ENCODE measurements at places on chromosomes 6 and 20.

- DNase-seq, result no peak
Measured at GRCh38 chr20:29299811-29300578, 1957.5 kb upstream of the DEFB115 start.

- DNase-seq, result no peak
Measured at GRCh38 chr6:70175770-70176169, 127.1 kb downstream of the COL9A1 start.

DNA sequence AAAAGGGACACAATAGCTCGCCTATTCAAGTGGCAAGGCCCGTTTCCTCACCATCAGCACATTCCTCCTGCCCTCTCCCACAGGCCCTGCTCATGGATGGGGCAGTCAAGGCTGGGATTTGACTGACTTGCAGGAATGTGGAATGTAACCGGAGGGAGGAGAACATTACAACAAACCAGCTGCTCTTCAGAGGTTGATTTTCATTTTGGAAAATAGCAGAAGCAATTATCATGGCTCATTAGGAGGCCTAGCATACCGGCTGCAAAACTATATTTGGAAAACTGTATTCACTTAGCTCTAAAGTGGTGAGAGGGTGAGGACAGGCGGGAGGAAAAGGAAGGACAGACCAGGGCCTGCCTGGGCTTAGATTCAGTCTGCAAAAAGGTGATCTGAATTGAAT lies 283.7 kb downstream of the CD83 start:
- no peak for DNase-seq

GRCh38 chr6:37435373-37435772 lies 2.4 kb downstream of the CMTR1 start:
- DNase-seq, result no peak

- no peak for DNase-seq
Measured at GRCh38 chr20:9807136-9807535, 31.7 kb downstream of the PAK5 start.

GRCh38 chr6:147508042-147508865 lies at the start of gene SAMD5:
Gene SAMD5 (plus strand): TSS chr6:147508690. CDS start chr6:147508929, 239 bp downstream.
- peak; percentile 20 for DNase-seq

GRCh38 chr20:420721-421574 lies 12.8 kb downstream of the RBCK1 start:
- no peak for DNase-seq

DNA sequence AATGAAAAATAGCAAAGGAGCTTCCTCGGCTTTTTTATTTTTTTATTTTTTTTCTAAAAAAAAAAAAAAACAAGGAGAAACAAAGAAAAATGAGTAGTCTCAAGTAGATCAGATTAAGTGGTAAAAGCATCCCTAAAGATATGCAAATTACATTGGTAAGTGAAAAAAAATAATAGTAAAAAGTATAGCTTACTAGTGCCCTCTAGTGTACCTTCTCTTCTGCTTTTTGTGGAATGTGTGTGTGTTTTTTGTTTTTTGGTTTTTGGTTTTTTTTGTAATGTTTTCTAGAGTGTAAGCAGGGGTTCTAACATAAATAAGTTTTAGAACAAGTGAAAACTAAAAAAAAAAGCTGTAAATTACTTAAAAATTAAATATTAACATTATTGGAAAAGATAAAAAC lies 1062.0 kb downstream of the HACE1 start:
- no peak for DNase-seq

GRCh38 chr20:58571693-58572427 lies 56.7 kb upstream of the APCDD1L start:
- no peak for DNase-seq

GRCh38 chr6:43013097-43013842 lies 476 bp downstream of the MEA1 start:
- DNase-seq, result no peak

- DNase-seq, result no peak
Measured at GRCh38 chr6:22082218-22082617, 214.6 kb downstream of the PRL start.

DNA sequence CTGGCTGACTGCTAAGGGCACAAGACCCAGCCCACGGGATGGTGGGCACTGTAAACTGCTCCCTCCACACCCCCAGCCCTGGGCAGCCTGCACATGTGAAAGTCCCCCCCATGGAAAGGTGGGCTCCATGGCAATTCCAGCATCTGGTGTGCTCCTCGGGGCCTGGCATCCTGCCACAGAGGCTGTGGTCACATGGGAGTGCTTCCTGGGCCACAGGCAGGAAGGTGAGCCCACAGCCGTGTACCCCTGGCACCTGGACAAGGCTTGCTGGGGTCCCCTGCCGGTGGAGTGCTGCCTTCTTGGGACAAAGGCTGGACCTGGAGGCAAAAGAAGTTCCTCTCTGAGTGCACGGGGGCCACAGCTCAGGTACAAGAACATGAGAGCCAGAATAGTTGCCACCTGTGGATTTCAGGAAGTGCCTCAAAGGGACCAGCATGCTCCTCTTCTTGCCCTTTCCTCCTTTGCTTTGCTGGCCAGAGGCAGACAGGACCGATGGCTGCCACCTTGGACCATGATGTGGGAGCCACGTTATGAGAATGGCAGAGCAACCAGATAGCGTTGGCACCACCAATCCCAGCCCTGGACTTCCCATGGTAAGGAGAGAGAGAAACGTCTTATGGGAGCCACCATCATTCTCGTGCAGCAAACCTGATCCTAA lies 120.2 kb upstream of the MLN start:
- no peak for DNase-seq

- no peak for DNase-seq
Measured at GRCh38 chr6:118410001-118410400, 138.1 kb upstream of the PLN start.

DNA sequence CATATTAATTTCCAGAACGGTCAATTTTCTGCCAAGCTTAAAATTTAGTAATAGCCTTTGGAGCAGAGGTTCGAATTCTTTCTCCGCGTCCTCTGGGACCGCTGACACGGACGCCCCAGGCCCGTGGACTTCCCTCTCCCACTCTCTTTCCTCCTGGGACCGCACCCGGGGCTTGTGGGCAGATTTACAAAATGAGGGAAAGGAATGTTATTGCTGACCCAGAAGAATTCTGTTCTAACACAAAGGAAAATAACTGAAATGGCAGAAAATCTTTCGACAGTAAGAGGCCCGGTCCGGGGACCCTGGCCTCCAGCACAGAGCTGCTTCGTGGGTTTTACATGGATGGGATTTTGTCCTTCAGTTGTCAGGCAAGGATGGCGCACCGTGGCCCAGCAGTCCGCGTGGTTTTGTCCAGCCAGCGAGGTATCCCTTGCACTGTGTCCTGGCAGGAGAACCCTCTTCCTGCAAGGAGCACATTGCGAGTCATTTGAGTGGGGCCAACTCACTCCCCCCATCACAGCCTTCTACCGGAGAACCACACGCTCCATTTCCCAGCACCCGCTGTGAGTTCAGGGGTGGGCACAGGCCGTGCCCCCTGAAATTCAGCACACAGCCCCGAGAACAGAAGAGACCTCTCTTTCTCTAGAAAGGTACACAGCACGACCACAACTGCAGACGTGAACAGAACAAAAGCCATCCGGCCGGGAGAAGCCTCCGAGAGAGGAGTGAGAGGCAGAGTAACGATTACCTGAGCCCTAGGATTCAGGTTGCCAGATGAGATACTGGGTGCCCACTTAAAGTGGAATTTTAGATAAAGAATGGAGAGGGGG lies 106.0 kb upstream of the AFDN start:
- no peak for DNase-seq

- DNase-seq, result no peak
Measured at GRCh38 chr6:42038811-42039408, 11.4 kb upstream of the TAF8 start.

DNA sequence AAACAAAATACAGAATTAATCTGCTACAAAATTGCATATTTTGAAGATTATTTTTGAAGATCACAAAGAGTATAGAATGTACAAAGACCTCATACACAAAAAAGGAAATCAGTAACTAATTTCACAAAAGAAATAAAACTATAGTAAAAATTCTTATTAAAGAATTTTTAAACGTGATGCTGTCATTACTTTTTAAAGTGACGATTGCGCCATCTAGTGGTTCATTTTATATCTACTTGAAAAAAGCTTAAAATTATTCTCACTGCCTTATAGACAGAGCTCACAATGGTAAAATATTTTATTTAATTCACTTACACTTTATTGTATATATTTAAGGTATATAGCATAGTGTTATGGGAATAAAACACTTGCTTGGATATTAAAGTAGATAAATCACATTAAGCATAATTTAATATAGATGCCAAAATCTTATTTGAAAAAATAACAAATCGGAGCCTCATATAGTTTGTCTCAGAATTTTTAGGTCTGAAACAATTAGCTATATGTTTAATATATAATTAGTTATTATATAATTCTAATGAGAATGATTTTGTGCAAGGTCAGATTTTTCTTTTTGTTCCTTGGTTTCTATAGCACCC lies 128.8 kb downstream of the PHF3 start:
- no peak for DNase-seq

DNA sequence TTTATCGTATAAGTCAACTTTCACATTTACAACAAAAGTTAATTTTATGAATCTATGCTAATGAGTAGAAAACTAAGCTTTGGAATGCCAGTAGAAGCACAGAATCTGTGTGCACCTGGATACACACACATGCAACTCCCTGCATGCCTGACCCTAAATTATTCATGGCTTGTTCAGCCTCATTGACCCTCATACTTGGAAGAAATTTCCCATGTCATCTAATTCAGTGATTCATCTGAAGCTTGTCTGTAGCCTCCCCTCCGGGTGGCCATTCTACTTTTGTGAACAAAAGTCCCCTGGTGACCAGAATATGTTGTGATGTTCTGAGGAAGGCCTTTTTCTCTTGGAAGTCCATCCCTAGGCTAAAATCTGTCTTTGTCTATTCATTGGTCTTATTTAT lies 1078.4 kb downstream of the KIF16B start:
- DNase-seq, result no peak

DNA sequence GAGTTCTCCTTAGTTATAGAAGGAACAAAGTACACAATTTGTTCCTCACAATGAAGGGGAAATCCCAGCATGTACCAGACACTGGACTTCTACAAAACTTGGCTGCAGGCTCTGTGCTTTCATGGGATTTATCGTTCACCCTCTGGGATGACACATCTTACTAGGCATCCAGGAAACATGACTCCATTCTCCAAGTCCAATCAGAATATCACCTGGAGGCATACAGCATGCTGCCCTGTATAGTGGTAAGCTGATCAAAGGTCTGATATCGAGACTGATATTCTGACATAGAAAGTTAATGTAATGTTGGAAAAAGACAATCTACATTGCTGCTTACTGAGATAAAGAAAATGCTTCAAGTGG lies 6.7 kb downstream of the RWDD2A start:
- no peak for DNase-seq

DNA sequence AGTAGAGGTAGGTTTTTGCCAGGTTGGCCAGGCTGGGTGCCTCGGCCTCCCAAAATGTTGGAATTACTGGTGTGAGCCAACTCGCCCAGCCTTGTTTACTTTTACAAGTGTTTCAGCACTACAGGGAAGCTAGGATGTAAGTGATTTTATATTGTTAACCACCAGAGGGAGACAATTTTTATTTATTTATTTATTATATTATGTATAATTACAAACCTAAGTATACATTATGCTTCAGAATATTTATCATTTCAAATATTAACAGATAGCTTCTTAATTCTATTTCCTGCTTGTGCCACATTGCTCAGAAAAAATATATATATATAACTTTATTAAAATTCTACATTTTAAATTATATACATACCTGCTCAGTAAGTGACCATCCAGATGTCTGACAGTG lies 9.8 kb downstream of the MMUT start:
- no peak for DNase-seq

GRCh38 chr6:27495386-27496135 lies 22.7 kb upstream of the ZNF184 start:
- no peak for DNase-seq

GRCh38 chr6:55568808-55569439 lies 10.1 kb downstream of the HMGCLL1 start:
- no peak for DNase-seq

- no peak for DNase-seq
Measured at GRCh38 chr6:37039958-37040357, 34.5 kb downstream of the FGD2 start.

DNA sequence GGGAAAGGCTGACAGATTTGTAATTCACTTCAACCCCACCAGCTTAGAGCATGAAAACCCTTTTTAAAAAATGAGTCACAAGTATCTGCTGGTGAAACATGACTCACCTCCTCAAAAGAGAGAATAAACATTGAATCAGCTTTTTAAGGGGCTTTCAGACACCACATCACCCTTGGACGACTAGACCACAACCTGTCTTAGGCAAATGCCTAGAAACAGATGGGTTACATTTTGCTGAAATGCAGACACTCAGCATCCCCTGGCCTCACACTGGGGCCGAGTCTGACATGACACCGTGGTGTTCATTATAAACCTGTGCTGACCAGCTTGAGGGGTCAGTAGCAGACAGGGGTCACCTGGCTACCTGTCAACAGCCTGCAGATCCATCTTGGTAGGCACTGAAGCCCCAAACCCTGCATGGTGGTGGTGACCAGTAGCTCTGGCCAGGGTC lies 175.3 kb upstream of the CST7 start:
- peak; percentile 74 for DNase-seq

DNA sequence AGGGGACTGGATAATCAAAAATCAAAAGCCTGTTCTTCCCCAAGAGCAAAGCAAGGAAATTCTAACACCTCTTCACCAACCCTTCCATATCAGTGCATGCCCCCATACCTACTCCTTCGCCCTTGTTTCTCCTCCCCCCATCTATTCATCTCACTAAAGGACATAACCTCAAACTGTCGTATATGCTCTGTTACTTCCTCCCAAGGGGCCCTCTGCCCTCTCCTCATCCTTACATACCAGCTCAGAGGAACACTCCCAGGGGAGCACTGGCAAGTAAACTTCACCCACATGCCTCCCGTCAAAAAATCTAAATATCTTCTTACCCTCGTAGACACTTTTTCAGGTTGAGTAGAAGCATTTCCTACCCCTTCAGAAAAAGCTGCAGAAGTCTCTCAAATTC lies 9.4 kb upstream of the ADTRP start:
- DNase-seq, result no peak

- DNase-seq, result no peak
Measured at GRCh38 chr6:44237813-44238433, 9.0 kb upstream of the HSP90AB1 start.

GRCh38 chr6:170445971-170446370 lies 107.1 kb downstream of the PSMB1 start:
- no peak for DNase-seq

- DNase-seq, result no peak
Measured at GRCh38 chr6:7770111-7770510, 44.2 kb downstream of the BMP6 start.

GRCh38 chr6:89818977-89819335 lies 638 bp downstream of the MDN1 start:
- DNase-seq, result no peak

DNA sequence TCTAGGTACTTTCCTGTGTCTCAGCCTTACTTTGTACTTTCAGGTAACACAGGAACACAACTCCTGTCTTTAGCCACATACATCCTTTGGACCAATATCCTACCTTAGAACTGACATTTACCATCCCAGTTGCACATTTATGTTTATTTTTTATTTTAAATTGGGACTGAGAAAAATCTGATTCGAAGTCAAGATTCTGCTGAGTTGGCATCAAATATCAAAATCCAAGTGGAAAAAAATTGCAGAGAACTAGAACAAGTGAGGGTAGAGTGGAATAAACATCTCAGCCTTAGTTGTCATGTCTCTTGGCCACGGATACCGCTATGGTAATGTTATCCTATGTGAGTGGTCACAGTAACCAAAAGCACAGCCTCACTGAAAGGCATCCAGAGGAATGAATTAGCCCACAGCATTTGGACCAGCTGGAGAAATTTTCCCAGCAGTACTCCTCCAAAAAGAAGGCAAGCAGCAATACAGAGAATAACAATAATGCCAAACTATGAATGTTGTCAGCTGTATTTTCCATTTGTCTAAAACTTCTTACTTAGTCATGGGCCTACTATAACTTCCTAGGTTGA lies 17.6 kb upstream of the EYA4 start:
- no peak for DNase-seq

Data from BJ (cell line).